ENCODE measurements at places on chromosomes 16 and 17.

DNA sequence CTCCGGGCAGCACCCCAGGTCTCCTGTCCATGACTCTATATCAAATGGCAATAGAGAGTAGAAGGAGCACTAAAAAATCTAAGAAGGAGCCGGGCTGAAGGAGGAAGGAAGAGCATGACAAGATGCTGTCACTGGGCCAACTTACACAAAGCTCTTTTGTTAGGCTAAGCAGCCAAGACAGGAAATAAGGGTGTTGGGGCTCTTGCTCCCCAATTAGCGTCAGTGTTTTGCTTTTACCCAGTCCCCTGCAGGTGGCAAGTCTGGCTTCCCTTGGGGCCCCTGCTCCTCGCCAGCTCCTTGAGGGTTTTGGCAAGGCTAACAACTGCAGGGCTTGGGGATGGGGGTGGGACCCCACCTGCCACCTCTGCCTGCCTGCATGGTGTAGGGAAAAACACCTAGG is 120.5 kb downstream of the CCT6B start:
- no peak for DNase-seq

GRCh38 chr16:87324411-87325275 is 7.5 kb upstream of the C16orf95 start:
- no peak for DNase-seq

DNA sequence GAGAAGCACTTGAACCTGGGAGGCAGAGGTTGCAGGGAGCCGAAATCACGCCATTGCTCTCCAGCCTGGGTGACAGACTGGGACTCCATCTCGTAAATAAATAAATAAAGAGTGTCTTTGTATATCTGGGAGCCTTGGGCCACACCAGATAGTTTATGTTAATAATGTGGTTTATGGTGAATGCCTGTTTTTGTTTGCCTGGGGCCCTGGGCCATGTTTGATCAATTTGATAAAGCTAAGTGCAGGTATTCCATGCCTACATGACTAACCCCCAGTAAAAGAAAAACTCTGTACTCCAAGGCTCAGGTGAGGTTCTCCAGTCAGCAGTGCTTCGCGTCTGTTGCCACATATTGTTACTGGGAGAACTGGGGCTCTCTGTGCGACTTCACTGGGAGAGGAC is 15.1 kb downstream of the SCIMP start:
- DNase-seq: no peak

- DNase-seq: peak; percentile 93
Observed at GRCh38 chr16:66830422-66831404, at the start of gene NAE1. Gene NAE1 (minus strand): TSS chr16:66830976. CDS start chr16:66830899, 77 bp downstream.
